ENCODE measurements at places on chromosomes 13 and 19.

GRCh38 chr13:59086147-59086546 lies 1077.6 kb downstream of the DIAPH3 start:
- no peak for DNase-seq

DNA sequence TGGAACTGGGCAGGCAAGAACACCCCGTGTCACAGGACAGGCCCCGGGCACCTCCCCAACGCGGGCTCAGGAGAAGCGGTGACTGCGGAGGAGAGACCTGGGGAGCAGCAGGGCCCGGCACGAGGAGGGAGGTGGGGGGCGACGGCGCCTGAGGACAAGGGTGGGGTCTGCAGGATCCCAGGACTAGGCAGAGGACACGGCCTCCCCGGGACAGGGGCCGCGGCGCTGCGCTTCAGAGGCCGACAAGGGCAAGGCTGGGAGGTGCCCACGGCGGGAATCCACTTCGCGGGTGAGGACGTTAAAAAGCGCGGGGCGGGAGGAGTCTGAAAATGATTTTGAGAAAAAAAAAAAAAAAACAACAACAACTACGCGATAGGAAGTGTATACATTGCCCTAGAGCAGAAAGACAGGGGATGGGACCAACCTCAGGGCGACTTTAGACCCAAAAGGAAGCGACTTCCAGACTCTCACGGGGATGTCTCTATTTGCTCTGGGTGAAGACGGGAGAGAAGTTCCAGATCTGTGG lies 44.9 kb downstream of the ZNF611 start:
- peak; percentile 13 for DNase-seq

GRCh38 chr19:5157186-5157585 lies 183.4 kb downstream of the PTPRS start:
- no peak for DNase-seq

DNA sequence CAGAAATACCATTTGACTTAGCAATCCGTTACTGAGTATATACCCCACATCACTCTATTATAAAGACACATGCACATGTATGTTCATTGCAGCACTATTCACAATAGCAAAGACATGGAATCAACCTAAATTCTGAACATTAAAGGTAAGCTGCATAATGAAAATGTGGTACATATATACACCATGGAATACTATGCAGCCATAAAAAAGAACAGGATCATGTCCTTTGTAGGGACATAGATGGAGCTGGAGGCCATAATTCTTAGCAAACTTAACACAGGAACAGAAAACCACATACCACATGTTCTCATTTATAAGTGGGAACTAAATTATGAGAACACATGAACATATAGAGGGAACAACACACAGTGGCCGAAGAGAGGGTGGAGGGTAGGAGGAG lies 85.2 kb downstream of the NDFIP2 start:
- DNase-seq: no peak

DNA sequence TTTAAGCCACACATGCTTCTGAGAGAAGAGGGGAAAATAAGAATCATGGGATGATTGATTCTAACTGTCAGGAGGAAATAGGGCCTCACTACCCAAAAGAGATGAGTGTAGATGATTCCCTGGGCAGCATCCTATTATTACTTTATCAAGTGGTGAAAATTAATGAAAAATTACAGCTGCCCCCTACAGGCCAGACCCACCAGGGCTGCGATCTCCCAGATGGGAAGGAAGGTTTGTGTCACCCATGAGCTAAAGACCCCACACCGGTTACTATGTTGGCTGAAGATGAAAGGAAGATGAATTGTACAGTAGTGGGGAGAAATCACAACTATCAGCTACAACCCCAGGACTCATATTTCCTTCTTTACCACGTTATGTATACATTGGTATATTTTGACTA lies 49.5 kb downstream of the RFC3 start:
- DNase-seq: no peak

- peak; percentile 29 for DNase-seq
Observed at GRCh38 chr19:16899566-16900075, 10.8 kb downstream of the F2RL3 start.

- DNase-seq: no peak
Observed at GRCh38 chr13:100045355-100045754, 43.5 kb upstream of the PCCA start.

- DNase-seq: no peak
Observed at GRCh38 chr19:35756377-35757230, at the start of gene HSPB6. Gene HSPB6, minus strand, starts transcription at chr19:35757029. Its CDS starts 21 bp downstream, at chr19:35757008.

DNA sequence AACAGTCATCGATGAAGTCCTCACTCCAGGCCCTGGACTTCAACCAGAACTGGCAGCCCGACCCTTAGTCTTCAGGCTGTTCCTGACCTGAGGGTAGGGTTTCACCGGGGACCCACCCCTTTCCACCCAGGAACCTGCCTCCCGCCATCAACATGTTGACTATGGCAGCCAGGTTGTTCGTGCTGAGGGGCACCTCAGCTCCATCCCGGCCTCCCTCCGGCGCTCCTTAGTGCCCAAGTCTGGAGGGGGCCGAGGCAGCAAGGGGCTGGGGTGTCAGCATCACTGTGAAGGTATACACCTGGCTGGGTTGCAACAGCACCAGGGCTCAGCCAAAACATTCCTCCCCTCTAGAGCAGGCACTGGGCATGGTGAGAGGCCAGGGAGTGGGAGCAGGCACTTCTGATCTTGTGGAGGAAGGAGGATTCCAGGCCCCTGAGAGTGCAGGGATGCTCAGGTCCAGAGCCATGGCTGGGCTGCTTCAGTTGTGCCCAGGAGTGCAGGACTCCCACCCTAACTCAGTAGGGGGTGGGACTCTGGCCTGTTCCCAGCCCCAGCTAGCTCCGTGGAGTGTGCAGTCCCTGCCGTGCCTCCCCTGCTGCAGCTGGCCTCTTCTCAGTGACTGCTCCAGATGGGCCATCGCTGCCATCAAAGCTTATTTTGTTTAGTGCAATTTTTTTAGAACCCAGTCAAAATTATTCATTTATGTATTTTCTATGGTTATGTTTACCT lies 1445.9 kb downstream of the PCDH9 start:
- no peak for DNase-seq

- no peak for DNase-seq
Observed at GRCh38 chr13:110330491-110331011, 23.5 kb downstream of the COL4A2 start.

Measured in CD4-positive, alpha-beta T cell treated with Interleukin-4 for 1 hour (primary cell).